ENCODE measurements at places on chromosomes 5 and 9.

GRCh38 chr9:125240649-125240999 lies 519 bp downstream of the HSPA5 start:
- DNase-seq, result no peak

- peak; percentile 19 for DNase-seq
These were observed 27.2 kb downstream of the MAML1 start for GRCh38 chr5:179759581-179760551.

DNA sequence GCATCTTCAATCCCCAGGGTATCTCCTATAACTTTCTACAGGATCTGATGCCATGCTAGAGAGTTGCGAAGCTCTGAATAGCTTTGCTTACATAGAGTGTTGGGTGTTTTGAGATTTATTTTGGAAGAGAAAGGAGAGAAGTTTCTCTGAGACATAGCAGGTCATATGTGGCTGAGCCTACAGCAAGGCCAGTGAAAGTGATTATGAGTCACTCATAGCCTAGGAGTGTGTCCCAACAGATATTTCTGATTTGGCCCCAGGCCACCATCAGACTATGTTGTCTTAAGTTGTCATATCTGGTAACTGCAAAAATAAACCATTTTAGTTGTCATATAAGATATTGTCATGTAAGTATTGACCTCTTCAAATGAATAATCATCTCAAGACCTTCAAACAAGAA lies 132.0 kb upstream of the RAI14 start:
- no peak for DNase-seq

GRCh38 chr5:178416919-178417318 lies 173.3 kb downstream of the COL23A1 start:
- DNase-seq, result no peak

GRCh38 chr5:60851626-60852025 lies 7.6 kb upstream of the ELOVL7 start:
- no peak for DNase-seq

DNA sequence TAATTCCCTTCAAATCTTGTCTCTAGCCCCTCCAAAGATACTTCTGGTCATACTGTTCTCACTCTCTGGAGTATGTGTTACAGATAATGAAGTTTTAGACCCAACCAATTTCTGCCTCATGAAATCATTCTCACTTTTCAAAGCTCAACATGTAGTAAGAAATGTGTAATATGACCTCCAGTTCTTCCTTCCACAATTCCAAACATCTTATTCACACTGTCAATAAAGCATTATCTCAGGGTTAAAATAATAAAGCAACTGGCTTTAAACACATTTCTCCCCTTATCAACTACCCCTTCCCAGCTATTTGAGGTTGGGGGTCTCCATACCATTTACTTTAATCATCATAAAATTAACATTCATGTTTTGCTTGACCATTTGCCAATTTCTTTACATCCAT lies 654.1 kb downstream of the RAB3C start:
- no peak for DNase-seq

DNA sequence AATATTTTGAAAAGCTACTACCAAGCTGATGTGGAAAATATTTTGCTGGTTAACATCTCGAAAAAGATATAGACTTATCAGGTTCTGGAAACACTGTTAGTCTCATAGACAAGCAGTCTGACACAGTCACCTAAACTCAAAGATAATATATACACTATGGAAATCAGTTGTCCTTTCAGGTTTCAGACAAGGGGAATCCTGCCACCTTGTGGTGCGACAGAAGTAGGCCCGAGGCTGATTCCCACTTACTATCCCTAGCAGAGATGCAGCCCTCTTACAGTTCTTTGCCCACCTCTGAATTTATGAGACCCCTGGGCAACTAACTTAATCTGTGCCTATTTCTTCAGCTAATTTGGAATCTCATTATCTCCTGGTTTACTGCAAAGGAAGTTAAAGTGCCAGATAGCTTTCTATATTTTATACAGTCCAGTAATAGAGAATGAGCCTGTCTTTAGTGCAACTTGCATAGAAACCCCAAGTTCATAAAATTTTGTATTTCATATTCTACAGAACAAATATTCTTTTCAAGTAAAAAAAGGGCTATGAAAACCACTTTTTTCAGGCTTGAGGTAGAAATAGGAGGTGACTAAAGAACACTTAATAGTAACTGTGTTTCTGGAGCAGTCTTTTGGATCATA lies 16.9 kb downstream of the RAD1 start:
- DNase-seq, result peak; percentile 52

GRCh38 chr9:122546196-122546595 lies 6.7 kb upstream of the OR1N2 start:
- no peak for DNase-seq

GRCh38 chr9:121648172-121648571 lies 3.3 kb upstream of the DAB2IP start:
- no peak for DNase-seq

GRCh38 chr5:172816925-172817562 lies 17.0 kb upstream of the ERGIC1 start:
- no peak for DNase-seq

Measured in activated T-cell treated with anti-CD3 and anti-CD28 coated beads for 4 hours (primary cell).